ENCODE measurements at places on chromosomes 5 and 9.

GRCh38 chr9:122445155-122445749, 32.5 kb downstream of the OR1J1 start:
- peak; percentile 31 for DNase-seq

- DNase-seq, result no peak
These were observed 98.5 kb upstream of the SMARCA2 start for GRCh38 chr9:1916655-1917054.

DNA sequence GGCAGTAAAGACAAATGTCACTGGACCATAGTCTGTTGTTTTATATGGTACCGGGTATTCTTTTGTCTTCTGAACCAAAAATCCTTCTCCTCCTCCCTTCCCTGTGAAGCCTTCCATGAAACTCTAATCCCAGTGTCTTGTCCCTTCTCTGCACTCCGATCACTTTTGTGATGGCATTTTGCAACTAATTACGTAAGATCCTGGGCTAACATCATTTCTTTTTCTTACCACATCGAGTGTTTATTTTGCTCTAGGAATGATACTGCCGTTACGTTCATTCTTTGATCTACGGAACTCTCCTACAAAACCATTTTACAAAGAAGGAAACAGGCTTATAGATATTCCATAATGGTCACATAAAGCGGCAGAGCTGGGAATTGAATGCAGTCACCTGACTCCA, 33.7 kb downstream of the SNX18 start:
- no peak for DNase-seq

DNA sequence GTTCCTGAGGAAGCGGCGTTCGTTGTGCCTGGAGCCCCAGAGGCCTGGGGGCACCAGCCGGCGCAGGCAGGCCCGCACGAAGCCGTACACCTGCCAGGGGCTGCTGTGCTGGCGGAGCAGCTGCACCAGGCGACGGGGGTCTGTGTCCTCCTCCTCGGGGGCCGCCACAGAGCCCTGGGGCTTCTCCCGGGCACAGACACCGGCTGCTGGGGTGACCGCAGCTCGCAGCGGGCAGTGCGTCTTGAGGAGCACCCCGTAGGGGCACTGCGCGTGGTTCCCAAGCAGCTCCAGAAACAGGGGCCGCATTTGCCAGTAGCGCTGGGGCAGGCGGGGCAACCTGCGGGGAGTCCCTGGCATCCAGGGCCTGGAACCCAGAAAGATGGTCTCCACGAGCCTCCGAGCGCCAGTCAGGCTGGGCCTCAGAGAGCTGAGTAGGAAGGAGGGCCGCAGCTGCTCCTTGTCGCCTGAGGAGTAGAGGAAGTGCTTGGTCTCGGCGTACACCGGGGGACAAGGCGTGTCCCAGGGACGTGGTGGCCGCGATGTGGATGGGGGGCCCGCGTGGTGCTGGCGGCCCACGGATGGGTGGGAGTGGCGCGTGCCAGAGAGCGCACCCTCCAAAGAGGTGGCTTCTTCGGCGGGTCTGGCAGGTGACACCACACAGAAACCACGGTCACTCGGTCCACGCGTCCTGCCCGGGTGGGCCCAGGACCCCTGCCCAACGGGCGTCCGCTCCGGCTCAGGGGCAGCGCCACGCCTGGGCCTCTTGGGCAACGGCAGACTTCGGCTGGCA, 1.3 kb downstream of the TERT start:
- no peak for DNase-seq

DNA sequence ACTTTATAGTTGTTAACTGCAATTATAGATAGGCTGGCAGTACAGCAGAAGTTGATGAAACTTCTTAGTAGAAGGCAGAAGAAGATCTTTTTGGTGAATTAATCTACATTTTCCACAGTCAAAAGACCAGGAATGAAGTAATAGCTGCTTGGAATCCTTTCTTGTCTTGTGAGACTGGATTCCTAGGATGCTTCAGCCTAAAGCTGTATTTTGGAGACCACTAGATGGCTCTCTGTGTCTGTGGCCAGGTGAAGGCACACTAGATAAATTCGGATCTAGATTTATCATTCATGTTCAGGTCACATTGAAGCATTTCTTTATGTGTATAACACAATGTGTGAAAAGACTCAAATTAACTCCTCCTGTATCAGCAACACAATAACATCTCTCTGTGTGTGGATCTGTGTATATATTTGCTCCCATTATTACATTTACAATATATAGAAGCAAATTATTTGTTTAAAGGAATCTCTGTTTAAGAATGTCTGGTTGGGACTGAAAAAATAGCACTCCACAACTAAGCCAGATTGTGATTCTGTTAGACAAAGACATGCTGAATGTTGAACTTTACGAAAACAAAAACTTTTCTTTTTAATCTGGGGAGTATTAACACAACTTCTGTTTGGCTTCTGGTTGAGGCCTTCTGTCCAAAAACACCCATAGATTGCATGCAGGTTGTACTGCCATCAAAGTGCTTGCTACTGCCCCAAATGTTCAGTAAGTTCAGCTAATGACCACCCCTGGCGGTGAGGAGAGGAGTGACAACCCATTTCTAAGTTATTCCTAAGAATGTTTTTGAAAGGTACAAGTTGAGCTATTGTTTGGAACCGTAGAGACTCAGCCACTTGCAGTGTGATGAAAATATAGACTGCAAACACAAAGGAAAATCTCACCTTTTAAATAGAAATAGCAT, 10.6 kb downstream of the GRIN3A start:
- DNase-seq, result no peak

- DNase-seq, result no peak
These were observed 121.4 kb downstream of the DOCK8 start for GRCh38 chr9:336039-336438.

GRCh38 chr5:122156724-122157325, 27.5 kb downstream of the ZNF474 start:
- DNase-seq, result peak; percentile 70

DNA sequence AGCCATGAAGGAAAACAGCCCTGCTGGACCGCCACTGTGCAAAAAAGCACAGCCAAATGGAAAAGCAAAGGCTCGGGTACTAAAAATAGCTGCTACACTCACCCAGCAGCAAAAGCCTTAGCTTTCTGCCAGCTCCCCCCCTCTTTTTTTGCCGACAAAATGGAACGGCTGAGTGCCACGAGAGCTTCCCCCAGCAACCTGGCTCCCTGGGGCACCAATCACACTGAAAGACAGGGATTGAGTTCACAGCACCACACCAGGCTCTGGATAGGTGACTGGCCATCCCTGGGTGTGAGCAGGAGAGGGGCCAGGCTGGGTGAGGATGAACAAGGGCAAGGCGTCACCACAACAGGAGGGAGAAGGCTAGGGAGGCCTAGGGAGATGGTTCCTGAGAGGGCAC, 66.7 kb downstream of the SIL1 start:
- DNase-seq, result no peak

- DNase-seq, result no peak
These were observed 2007.1 kb downstream of the EFNA5 start for GRCh38 chr5:105663671-105664070.
